Gastroesophageal sphincter (tissue), 4 donors: ENCODE measurements at places on chromosomes 16 and 17. TPM values are rescaled to one million over a fixed set of nuclear protein-coding genes. Genes with fewer than 3 reads are reported as not detected.

TPSB2 gene
- 73.9 TPM for total RNA-seq

RPH3AL gene
- 21.0 TPM for total RNA-seq

CD300H gene
- total RNA-seq = not detected

PRSS21 gene
- total RNA-seq = not detected

CCL17 gene
- not detected for total RNA-seq

CCL5 gene
- total RNA-seq = 3.8 TPM

TBC1D3C gene
- not detected for total RNA-seq

NPB gene
- not detected for total RNA-seq

PPP1R27 gene
- not detected for total RNA-seq

PNPO gene
- 23.4 TPM for total RNA-seq

GRCh38 chr17:28746611-28747050 is 2.8 kb downstream of the TRAF4 start:
- ATAC-seq = no peak

DNA sequence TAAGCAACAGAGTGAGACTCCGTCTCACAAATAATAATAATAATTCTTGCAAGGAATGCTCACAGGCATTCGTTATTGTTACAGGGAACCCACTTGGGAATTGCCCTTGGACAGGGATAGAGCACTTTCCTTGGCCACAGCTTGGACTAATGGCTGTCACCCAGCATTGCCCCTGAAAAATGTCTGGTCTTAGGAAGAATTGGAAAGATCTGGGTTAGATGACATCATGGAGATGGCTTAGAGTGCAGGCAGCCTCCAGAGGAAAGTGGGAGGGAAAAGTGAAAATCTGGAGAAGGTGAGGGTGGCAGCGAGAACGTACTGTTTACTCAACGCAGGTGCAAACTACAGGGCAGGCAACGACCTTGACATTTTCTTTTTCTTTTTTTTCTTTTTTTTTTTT is 59.3 kb upstream of the MRTFB start:
- no peak for ATAC-seq

GRCh38 chr16:78755751-78756661 is 656.6 kb downstream of the WWOX start:
- peak; percentile 39 for ATAC-seq

DNA sequence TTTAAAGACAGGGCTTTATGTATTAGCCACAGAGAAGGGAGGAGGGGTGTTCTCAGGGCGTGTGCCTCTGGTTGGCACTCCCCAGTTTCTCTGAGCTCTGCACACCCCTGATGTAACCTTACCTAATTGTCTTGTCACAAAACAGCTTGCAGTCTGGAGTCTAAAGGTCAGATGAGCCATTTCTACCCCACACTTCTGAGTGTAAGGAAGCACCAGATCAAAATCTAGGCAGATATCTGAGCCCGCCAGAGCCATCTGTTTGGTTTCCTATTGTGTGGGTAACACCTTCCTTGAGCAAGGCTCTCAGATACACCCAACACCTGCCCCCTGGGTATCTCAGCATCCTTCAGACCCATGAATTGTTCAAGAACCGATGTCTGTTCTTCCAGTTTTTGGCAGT is 15.5 kb downstream of the CDH1 start:
- no peak for ATAC-seq

GRCh38 chr16:24538756-24539294 is 541 bp upstream of the RBBP6 start:
- ATAC-seq = peak; percentile 51

GRCh38 chr16:54405478-54405877 is 118.9 kb upstream of the IRX3 start:
- ATAC-seq = no peak

DNA sequence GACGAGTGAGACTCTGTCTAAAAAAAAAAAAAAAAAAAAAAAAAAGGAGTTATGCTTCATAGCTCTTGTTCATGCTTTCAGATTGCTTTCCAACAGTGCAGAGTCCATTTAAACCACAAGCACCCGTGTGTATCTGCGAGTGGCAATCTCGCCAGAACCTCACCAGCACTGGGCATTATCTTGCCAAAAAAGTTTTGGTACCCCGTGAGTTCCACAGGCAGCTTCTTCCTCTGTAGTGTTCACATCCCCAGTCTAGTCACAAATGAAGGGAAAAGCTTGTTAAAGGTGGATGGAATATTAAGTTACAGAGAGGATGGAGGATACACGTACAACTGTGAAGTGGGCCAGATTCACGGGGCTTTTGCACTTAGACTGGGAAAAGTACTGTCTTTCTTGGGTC is 33.5 kb downstream of the WSB1 start:
- ATAC-seq = no peak

- ATAC-seq = no peak
These were observed 26.7 kb downstream of the DNASE1 start for GRCh38 chr16:3681206-3681605.

DNA sequence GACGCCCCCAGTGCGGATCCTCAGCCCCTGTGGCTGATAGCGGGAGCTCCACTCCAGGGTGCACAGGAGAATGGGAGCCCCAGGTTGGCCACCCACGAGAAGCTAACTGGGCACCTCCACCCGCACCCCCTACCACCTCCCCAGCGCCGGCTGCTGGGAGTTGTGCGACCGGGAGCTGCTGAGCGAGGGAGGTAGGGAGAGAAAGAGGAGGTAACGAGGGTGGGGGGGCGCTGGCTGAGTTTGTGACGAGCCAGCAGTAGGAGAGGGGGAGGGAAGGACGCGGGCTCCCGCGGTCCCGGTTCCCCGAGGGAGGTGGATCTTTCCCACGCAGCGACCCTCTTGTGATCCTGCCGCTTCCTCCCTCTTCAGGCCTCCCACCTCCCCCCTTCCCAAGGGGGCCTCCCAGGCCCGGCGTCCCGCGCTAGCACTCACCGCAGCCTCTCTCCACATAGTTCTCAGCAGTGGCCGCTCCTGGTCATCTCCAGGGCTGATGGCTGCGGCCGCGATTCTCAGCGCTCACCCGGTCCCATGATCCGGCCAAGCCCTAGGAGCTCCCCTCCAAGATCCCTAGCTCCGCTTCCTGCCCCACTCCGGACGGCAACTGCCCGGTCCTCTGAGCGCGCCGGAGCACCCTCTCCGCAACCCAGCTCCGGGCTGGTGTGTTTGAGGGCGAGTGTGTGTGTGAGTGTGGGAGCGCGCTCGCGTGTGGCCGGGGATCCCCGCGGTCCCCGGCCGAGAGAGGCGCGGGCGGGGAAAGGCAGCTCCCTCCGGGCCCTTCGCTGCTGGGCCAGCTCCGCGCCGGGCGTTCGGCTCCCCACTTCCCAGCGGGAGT is at the start of gene GRIN2A:
TSS of gene GRIN2A (minus strand) at position 207 of the 832 bp plus-strand sequence. CDS start 2,017 bp downstream, outside the sequence.
- no peak for ATAC-seq

- ATAC-seq = no peak
These were observed 179.3 kb downstream of the SLC39A11 start for GRCh38 chr17:72913142-72913682.

DNA sequence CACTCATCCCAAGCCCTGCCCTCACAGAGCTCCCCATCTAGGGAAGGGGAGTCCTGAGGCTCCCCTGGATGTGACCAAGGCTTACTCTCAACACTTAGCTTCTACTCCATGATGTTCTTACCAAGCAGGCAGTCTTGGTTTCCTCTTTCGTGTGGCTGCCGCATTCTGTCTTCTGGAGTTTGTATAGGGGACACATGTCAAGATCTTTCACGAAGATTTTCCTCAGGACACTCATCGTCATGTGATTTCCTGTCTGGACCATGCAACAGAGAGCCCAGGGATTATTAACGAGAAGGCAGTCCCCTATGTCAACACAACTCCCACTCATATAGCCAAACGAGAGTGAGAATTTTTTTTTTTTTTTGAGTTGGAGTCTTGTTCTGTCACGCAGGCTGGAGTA is 10.4 kb downstream of the PRSS54 start:
- ATAC-seq = no peak

GRCh38 chr16:15953477-15953876 is 4.1 kb downstream of the ABCC1 start:
- ATAC-seq = no peak

DNA sequence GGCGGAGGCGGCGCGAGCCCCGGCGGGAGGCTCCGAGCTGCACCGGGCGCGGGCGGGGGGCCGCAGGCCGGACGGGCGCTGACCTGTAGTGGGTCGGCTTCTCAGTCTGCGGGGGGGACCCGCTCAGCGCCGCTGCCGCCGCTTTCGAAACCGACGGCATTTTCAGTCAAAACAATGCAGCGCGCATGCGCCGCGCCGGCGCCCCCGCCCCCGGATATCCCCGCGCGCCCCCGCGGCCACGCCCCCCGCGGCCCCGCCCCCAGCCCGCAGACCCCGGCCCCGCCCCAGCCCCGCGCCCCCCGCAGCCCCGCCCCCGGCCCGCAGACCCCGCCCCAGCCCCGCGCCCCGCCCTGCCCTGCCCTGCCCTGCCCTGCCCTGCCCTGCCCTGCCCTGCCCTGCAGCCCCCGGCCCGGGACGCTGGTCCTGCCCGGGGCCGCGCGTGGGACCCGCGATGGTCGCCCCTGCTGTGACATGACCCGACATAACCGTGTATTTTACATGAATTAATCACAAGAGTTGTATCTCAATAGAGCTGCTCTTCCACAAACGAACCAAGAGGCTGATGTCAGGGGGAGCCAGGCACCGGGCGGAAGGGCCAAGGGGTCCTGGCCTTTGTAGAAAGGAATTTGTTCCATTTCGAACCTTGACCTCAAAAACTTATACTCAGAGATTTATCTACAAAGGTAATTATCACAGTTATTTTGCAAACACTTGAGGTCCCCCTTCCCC is at the start of gene UNKL:
TSS of gene UNKL (minus strand) at position 173 of the 729 bp plus-strand sequence. CDS start at position 160, 13 bp downstream.
- ATAC-seq = peak; percentile 80

- ATAC-seq = no peak
These were observed 3.0 kb downstream of the SOX15 start for GRCh38 chr17:7586673-7587419.

GRCh38 chr16:31664683-31665482 is 137.2 kb downstream of the AHSP start:
- ATAC-seq = no peak

DNA sequence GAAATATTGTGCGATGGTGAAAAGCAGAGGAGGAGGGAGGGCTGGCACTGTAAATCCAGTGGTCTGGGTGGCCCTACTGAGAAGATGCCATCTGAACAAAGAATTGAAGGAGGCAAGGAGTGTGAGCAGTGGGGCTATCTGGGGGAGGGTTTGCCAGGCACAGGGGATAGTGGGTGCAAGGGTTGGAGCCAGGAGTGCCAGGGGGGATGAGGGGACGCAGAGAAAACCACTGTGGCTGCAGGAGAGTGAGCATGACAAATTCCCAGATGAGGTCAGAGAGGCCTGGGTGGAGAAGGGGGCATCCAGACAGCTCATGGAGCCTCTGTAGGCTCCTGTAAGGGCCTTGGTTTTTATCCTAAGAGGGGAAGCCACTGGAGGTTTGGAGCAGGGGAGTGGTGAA is 4.8 kb downstream of the XYLT2 start:
- ATAC-seq = no peak

- ATAC-seq = no peak
These were observed 15.8 kb upstream of the CCL5 start for GRCh38 chr17:35895636-35896587.

DNA sequence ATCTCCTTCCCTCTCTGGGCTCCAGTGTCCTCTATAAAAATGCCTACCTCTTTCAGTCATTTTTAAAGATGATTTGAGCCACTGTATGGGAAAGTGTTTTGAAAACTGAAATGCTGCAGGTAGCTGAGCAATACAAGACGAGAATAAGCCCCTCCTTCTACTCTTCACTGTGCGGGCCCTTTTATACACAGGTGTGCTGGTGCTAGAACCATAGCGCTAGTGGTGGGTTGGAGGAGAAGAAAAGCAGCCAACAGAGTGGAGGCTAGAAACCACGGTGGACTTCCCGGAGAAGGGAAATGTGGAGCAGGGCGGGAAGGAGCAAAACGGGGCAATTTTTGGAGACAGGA is 58.2 kb upstream of the DLX4 start:
- ATAC-seq = no peak

GRCh38 chr16:55856950-55857349 is 18.2 kb downstream of the CES5A start:
- no peak for ATAC-seq

GRCh38 chr17:70084476-70084875 is 9.5 kb downstream of the KCNJ16 start:
- ATAC-seq = no peak

DNA sequence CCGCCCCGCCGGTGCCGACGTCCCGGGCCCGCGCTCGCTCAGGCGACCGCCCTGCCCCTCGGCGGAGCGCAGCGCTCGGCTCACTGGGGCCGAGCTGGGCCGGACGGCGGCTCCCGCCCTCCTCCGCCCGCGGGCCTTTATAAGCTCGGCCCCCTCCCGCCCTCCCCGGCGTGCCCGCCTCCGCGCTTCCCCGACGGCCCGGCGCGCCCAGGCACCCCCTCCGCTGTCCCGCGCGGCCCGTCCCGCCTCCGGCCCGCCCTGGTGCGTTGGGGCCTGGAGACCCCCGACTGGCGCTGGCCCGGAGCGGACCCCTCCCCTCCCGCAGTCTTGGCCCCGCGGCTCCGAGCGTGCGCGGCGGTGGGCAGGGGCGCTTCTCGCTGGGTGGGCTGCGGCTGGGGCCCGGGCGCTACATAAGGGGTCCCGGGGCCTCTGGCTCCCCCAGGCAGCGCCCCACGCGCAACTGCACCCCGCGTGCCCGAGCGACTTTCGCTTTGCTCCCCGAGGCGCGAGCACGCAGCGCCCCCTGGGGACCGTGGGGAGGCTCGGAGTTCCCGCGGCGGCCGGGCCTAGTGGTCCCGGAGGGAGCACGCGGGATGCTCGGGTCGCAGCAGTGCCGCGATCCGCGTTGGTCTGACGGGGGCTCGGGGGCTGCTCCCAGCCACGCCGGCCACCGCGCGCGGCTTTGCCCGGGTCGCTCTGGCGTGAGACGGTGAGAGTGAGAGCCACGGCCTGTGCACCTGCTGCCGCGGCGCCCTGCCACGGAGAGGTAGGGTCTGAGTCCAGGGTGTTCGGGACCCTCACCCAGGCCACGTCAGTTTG is at the start of gene PIEZO1:
TSS of gene PIEZO1 (minus strand) at position 115 of the 819 bp plus-strand sequence. CDS start 256 bp downstream, outside the sequence.
- peak; percentile 67 for ATAC-seq

- ATAC-seq = no peak
These were observed 15.9 kb upstream of the MEIOB start for GRCh38 chr16:1887711-1888354.

GRCh38 chr17:28404007-28404406 is 2.0 kb downstream of the SLC46A1 start:
- ATAC-seq = no peak

GRCh38 chr17:56681561-56682266 is 88.2 kb downstream of the NOG start:
- no peak for ATAC-seq

GRCh38 chr16:81457326-81458133 is 12.9 kb downstream of the CMIP start:
- ATAC-seq = peak; percentile 64
